ENCODE measurements at places on chromosomes 6 and 20. TPM values are rescaled to one million over a fixed set of nuclear protein-coding genes. Genes with fewer than 3 reads are reported as not detected.

DNA sequence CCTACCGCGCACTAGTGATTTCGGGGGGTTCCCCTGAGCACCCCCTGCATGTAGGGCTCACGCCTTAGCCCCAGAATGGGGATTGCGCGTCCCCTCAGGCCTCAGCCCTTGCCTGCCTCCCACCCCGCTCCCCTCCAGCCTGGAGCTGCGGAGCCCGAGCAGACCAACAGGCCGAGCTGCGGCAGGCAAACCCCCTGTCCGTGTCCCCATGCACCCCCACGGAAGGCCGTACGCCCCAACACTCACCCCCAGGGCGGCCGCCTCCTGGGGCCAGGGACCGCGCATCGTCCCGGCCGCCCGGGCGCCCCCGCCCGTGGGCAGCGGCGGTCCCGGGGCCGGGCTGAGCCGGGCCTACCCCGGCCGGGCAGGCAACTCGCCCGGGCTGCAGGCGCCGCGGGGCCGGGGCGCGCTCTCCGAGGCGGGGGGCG, 1.2 kb upstream of the KCNB1 start:
- no peak for DNase-seq
- peaks cover 15% of the 10 kb centered on the region for H3K27me3 ChIP-seq
- H3K36me3 ChIP-seq = no peaks in the 10 kb centered on the region
- no peak overlapping the region for H3K27ac ChIP-seq
- peaks cover 22% of the 10 kb centered on the region for H3K4me1 ChIP-seq

DNA sequence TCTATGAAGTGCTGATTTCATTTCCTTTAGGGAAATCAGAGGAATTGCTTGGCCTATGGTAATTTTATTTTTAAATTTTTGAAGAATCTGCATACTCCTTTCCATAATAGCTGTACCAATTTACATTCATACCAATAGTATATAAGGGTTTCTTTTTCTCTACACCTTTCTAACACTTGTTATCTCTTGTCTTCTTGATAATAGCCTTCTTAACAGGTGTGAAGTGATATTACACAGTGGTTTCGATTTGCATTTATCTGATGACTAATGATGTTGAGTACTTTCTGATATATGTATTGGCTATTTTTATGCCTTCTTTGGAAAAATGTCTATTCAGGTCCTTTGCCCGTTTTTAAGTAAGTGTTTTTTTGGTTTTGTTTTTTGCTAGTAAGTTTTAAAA, 40.8 kb downstream of the SMAP1 start:
- DNase-seq = no peak
- no peaks in the 10 kb centered on the region for H3K4me1 ChIP-seq
- no peaks in the 10 kb centered on the region for H3K36me3 ChIP-seq
- no peak overlapping the region for H3K4me3 ChIP-seq
- H3K27ac ChIP-seq = no peak overlapping the region

Gene PI3
- not detected for total RNA-seq

DNA sequence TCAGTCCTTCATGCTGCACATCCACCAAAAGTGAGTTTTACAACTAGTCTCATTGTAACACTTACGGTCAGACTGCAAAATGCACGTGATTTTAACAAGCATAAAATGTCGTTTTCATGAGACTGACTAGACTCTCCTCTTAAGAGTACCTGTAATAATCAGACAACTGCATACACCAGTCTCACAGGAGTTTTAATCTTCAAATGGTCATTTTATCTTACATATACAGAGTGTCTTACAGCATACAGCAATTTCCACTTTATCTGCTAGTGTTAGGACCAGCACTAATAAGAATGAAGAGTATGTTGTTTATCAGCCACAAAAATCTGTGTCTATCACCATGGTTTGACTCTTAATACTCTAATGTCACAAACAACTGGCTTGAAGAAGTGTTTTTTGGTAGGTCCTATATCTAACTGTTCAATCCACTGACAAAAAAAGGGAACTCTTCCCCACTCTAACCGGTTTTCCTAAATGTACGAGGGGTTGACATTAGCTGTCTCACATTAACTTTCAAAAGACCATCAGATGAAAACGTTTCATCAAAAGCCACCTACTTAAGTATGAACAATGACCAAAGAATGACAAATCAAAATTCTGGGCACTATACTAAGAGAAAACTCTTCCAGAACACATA, 1.5 kb upstream of the ASF1A start:
- H3K36me3 ChIP-seq = no peaks in the 10 kb centered on the region
- H3K27me3 ChIP-seq = no peaks in the 10 kb centered on the region
- no peak for DNase-seq

DNA sequence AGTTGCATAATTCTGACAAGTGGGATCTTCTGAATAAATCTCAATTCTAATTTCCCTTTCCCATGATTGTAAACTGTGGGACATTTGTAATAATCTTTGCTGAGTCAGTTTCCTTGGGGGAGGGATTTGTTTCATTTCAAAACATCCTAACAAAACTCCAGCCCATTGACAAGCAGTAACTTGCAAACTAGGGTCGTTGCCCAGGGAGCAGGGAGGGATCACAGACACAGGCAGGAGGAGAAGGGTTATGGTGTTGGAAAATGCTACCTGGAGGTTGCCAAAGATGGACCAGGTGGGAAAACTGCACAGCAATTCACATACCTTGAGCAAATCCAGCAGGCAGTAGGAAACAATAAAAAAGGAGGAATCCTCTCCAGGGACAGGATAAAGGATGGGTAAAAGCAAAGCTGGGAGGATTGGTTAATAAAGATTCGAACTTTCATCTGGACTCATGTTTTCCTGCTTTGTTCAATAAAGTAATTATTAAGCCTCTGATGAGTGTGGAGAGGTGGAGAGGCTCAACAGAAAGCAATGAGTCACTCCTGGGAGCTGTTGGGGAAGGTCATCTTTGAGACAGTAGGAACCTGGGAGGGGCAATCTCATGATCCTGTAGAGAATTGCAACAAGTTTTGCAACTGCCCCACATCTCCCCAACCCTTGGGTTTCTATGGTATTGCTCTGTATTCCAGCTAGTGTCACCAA, 87.3 kb upstream of the AKIRIN2 start:
- no peak overlapping the region for H3K27ac ChIP-seq
- H3K4me3 ChIP-seq = no peak overlapping the region
- no peaks in the 10 kb centered on the region for H3K27me3 ChIP-seq
- DNase-seq = peak; percentile 25
- H3K36me3 ChIP-seq = no peaks in the 10 kb centered on the region

Gene SNAI1
- total RNA-seq = 3.3 TPM

- H3K4me1 ChIP-seq = peaks cover 19% of the 10 kb centered on the region
- H3K27ac ChIP-seq = no peak overlapping the region
- DNase-seq = no peak
- no peaks in the 10 kb centered on the region for H3K27me3 ChIP-seq
- H3K36me3 ChIP-seq = no peaks in the 10 kb centered on the region
Measured at GRCh38 chr6:15402406-15403045, 156.7 kb downstream of the JARID2 start.

All from body of pancreas (tissue), 4 donors.